Umbilical cord (tissue), 2 donors: ENCODE measurements at places on chromosomes 6 and 20.

- peak; percentile 94 for DNase-seq
These were observed 1.1 kb upstream of the PTK7 start for GRCh38 chr6:43074847-43075669.

- DNase-seq: peak; percentile 66
These were observed 179.8 kb downstream of the GMPR start for GRCh38 chr6:16418151-16418550.

DNA sequence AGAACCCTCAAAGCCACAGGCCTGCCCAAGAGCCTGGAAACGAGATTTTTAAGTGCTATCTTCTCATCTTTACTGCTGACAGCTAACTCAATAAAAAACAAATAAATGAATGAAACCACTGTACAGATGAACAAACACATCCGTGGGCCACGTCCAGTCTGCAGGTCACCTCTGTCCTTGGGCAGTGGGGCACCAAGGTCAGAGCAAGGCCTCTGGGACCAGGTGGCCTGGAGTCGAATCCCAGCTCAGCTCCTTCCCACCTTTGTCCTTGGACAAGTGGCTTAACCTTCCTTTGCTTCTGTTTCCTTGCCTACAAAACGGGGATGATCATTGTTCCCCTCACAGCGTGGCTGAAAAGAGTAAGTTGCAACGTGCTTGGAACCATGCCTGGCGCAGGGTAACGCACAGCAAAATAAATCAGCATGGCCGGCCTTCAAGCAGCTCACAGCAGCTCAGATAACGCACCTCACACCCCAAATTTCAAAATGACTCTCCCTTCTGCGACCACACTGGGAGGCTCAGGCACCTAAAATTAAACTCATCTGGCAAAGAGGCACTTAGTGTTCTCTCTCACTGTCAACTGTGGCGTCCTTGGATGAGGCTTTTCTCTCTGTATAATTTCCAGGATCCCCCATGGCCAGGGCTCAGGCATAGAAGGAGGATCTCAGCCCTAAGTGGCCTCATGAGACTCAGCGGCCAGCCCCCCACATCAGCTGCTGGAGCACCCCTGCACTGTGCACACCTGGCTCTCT is 35.7 kb downstream of the RRBP1 start:
- no peak for DNase-seq

GRCh38 chr20:51199920-51200319 is 177.0 kb upstream of the KCNG1 start:
- DNase-seq: no peak

DNA sequence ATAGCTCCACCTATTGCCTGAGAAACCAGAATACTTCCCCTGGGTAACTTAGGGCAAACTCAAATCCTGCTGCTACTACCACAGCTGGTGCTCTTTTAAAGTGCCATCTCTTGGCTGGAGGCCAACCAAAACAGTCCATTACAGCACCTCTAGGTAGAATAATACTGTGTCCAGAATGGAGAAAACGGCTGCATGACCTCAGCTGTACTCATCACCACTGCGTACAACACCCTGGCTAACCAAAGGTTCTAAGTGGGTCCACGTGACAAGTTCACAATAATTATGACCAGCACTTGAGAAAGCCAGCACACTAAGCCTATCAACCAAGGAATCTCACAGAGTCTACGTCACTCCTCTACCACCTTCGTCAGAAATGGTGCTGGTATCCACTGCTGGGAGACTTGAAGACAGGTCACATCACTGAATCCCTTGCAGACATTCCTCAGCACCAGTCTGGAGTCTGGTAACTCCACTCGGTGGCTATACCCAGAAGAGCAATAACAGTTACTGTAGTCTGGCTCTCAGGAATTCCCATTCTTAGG is 40.9 kb upstream of the PKIB start:
- no peak for DNase-seq

DNA sequence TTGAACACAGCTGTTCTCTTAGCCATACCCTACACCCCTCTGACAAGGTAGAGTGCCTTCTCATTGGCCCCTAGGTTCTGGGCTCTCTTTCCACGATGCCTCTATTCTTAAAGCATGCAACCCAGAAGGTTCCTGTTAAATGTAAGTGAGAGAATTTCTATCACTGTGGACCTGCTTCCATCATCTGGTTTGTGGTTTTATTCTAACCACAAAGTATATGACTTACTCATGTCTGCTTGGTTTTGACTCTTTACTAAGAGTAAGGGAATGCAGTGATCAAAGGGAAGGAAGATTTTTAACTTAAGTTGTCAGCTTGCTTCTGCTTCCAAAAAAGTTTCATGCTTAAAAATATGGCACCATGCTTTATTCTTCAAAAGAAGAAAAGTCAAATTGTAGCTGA is 80.2 kb downstream of the ANKEF1 start:
- peak; percentile 13 for DNase-seq

- no peak for DNase-seq
These were observed 431.0 kb upstream of the IRAK1BP1 start for GRCh38 chr6:78436335-78436734.

DNA sequence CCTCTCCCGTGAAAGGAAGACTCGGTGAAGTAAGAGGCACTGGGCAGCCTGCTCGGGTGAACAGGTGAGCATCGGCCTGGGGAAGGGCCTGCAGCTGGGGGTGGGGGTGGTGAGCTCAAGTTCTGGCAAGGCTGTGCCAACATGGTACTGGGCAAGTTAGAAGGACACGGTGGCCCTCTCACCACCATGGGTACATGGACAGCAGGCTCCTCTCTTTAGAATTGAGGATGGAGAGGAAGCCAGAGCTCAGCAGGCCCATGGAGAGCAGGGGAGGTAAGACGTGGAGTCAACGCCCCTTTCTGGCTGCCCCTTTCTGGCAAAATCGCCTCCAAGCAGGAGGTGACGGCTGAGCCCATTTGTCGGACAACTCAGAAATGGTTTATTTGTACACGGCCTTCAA is 135.6 kb downstream of the ANKRD60 start:
- DNase-seq: no peak

GRCh38 chr6:155706341-155706740 is 250.7 kb upstream of the NOX3 start:
- DNase-seq: no peak

DNA sequence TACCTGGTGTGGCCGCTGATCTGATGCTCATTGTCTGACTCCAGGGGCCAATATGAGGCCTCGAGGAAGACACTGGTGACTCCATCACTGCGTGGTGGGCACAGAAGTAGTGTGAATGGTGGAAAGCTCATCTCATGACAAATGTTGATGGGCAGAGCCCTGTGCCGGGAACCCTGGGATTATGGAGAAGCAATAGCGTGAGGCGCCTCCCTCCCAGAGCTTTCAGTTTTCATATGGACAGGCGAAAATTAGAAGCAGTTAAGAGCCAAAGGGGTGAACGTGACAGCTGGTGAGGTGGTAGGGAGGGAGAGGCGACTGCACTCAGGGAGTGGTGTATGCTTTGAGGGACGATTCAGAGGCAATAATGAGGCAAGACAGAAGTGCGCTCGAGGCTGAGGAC is 39.3 kb upstream of the TTPAL start:
- no peak for DNase-seq

DNA sequence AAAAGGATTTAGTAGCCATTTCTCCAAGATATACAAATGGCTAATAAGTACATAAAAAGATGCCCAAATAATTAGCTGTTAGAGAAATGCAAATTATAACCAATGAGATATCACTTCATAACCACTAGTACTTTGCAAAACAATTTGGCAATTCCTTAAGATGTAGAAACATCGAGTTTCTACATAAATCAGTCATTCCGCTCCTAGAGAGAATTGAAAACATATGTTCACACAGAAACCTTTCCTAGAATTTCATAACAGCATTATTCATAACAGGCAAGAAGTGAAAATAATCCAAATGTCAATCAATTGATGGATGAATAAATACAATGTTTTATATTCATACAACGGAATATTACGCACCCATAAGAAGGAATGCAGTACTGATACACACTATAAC is 20.5 kb upstream of the NT5E start:
- DNase-seq: no peak

- DNase-seq: no peak
These were observed 108.4 kb upstream of the GGTLC1 start for GRCh38 chr20:24096864-24097450.

GRCh38 chr6:118869894-118870589 is 23.9 kb upstream of the ASF1A start:
- DNase-seq: no peak

- DNase-seq: no peak
These were observed 4.3 kb upstream of the KIF25 start for GRCh38 chr6:167993169-167993568.

GRCh38 chr20:56187534-56188165 is 60.9 kb upstream of the MC3R start:
- DNase-seq: peak; percentile 53
